ENCODE measurements at places on chromosomes 7 and 10.

DNA sequence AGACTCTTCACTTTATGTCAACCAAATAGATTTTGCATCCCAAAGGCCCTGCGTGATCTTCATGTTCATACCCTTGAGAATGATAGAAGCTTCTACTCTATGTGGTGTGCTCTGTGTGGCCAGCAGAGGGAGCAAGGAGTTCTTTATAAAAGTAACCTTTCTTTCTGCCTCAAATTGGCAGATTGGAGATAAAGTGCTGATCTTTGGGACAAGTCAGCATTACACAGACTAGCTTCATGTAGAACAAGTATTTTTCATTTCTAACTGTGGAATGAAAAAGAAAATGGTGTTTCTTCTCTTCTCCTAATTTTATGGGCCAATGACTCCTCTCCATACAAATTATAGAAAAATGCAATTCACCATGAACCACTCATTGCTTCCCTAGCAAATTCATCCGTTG is 1214.1 kb downstream of the SORCS1 start:
- peak; percentile 59 for DNase-seq

DNA sequence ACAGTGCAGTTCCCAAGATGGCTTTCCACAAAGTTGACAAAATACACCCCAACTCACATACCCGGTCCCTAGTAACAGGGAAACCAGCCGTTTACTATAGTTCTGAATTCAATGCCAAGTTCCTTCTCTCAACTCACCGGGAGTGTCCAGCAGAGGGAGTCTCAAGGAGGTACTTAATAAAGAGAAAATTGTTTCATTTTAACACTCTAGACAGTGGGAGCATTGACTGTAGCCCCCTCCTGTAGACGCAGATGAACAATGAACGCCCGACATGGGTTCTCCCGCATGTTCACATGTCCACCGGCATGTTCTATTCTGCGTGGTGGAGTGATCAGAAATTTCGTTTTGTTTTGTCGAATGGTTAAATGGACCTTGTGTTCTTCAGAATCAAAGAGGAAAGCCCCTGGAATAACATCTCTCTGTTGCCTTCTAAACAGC is 1.9 kb downstream of the HIPK2 start:
- peak; percentile 59 for DNase-seq

DNA sequence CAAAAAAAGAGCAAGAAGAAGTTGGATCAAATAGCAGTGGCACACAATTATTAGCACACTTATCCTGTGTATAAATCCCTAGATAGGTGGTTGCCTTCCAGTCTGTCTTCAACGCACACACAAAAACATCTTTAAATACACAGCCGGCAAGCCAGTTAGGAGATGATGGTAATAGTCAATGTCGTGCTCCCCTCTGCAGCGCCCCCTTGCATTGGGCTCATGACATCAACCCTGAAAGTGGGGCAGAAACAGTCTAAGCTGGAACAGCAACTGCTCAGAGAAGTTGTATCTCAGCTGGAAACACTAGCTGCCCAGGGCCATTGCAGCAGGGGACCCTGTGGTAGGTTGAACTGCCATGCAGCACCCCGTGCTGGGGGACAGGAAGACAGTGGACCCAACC is 179.5 kb upstream of the YAE1 start:
- DNase-seq = no peak

DNA sequence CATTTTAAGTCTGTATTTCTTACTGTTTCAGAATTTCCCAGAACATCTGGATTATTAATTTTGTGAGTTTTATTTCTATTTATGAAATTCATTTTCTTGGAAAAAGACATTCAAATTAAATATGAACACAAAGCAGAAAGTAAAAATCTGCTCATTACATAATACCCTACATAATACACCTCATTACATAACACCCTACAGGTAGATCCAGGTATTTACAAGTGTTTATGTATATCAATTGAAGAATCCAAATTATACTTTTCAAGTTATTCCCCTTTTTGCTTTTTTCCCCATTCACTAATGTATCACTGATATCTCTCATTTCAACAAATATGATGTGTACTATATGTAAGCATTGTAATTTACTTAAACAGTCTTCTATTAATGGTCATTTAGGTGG is 129.1 kb downstream of the USP6NL start:
- DNase-seq = no peak

DNA sequence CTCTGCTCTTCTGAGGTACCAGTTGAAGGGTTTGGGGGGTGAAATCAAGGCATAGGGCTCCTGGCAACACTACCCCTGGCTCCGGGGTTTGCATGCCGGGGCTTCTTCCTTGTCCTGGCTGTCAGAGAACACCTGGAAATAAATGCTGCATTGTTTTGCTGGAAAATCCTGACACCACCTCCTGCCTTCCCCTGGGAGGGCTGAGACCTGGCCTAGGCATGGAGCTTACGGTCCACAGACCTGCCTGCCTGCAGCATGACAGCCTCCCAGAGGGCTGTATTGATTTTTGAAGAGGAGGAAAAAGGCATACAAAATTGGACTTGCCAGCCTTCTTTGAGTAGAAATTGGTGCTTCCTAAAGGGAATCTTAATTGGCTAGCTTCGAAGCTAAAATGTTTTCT is 227.1 kb downstream of the MGMT start:
- DNase-seq = no peak

GRCh38 chr10:99374972-99375371 is 45.8 kb downstream of the CNNM1 start:
- DNase-seq = no peak

GRCh38 chr7:7992506-7992905 is 23.9 kb downstream of the GLCCI1 start:
- no peak for DNase-seq
